Inflammatory macrophage treated with lipopolysaccharide for 1 hour (primary cell): ENCODE measurements at places on chromosomes 12 and 14.

DNA sequence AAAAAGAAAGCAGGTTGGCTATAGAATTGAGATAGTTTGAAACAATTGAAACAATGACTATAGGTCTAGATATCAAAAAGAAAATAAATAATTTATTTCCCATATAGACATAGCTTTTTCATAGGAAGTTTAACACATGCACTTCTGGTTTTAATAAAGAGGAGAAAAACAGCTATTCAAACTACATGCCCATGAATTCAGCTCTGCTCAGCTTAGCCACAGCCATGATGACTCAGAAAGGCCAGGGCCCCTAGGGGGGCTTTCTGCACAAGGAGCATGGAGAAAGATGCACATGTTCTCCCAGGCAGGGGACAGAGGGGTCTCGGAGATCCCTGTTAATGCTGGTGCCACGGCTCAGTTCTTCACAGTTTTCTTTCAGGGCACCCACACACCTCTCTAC is 114.0 kb downstream of the GALC start:
- DNase-seq: no peak

DNA sequence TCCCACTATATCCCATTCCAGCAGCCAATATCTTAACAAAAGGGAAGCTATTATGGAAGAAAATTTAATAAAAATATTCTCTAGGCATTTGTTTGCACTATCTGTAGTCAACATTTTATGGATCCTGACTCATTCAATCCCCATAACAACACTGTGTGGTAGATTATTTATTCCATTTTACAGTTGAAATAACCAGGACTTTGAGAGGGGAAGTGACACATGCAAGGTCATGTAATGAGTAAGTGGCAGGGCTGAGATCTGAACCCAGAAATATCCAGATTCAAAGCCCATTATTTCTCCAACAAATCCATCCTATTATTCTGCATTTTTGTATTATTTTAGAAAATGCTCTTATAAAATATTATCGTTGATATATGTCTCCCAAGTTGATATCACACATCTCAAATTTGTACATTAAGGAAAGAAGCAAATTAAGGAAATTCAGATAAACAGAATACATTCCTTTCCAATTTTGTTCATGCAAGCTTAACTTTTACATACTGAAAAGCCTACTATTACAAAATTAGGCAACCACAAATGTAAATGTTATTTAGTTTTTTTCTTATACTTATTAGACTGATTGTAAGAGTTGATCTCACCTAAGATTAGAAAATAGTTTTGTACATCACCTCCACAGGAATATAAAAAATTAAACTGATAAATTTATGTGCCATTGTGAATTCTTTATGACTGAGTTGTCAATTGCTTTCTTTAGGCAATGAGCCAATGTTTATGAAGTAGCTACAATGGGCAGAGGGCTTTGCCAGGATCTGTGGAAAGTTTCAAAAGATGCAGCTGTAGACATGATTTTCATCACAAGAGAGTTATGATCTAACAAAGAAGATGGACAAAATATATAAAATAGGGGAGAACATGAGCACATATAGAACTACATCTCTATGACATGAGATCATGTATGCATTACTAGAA is 55.1 kb upstream of the E2F7 start:
- DNase-seq: no peak

GRCh38 chr12:46785382-46785781 is 40.4 kb downstream of the SLC38A4 start:
- no peak for DNase-seq

- DNase-seq: no peak
Measured at GRCh38 chr14:105889666-105890473, 363.5 kb downstream of the TMEM121 start.

- no peak for DNase-seq
Measured at GRCh38 chr14:64790478-64790877, 86.3 kb downstream of the PLEKHG3 start.

DNA sequence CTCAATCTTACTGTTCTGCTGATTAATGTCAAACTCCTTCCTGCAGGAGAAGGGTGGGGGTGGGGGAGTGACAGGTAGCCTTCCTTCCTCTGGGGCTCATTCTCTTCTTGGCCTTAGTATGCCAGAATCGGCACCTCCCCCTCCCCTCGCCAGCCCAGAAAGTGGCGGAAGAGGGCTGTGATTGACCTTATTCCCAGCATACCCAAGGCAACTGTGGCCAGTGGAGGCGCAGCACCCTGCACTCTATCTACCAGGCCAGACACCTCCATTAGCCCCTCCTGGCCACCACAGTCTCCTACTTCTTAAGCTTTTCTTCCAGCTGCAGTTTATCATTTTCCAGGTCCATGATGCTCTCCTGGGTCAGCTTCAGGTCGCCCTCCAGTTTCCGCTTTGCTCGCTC is 15.5 kb downstream of the MYH6 start:
- no peak for DNase-seq

GRCh38 chr12:89451841-89452251 is 72.8 kb downstream of the GALNT4 start:
- peak; percentile 58 for DNase-seq
